ENCODE measurements at places on chromosomes 2 and 18.

DNA sequence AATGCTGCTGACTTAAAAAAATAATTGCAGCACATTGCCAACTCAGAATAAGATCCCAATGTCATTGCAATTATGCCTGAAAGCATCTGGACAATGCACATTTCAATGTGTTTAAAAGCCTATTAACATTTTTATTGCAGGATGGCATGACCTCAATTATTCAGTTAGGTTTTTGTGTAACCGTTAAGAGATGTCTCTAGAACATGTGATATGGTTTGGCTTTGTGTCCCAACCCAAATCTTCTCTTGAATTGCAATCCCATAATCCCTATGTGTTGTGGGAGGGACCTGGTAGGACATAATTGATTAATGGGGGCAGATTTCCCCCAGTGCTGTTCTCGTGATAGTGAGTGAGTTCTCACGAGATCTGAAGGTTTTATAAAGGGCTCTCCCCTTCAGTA, 43.2 kb upstream of the ZC3H15 start:
- DNase-seq: no peak

DNA sequence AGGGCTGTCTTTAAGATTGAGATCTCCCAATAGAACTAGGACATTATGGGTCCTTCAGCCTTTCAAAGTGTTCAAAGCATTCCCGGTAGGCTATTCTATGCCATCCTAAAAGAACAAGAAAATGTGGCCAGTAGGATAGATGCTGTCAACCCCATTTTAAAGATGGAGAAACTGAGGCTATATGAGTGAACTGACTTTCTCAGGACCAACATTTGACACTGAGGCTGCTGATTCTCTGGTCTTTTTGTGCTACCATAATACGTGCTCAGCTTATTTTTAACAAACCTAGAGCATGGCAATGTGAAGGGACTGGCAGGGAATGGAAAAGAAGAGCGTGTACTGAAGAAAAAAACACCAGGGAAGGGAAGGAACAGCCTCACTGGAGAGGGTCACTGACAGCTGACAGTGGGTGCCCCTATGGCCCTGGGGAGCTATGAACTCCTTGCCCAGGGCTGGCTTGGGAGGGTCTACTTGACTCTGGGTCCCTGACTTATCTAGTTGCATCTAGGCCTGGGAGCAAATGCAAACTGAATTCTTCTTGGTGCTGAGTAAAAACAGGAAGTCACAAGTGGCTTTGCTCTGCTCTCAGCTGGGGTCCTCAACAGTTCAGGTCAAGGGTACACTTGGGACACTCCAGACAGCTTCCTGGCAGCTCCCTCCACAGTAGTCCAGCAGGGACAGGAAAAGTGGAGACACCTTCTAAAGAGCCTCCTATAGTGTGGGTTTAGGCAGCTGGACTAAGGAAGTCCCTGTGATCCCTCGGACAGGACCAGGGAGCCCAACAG, 2.3 kb downstream of the CYRIA start:
- DNase-seq: no peak

GRCh38 chr2:232456296-232457120, 555 bp downstream of the ALPI start:
- no peak for DNase-seq

DNA sequence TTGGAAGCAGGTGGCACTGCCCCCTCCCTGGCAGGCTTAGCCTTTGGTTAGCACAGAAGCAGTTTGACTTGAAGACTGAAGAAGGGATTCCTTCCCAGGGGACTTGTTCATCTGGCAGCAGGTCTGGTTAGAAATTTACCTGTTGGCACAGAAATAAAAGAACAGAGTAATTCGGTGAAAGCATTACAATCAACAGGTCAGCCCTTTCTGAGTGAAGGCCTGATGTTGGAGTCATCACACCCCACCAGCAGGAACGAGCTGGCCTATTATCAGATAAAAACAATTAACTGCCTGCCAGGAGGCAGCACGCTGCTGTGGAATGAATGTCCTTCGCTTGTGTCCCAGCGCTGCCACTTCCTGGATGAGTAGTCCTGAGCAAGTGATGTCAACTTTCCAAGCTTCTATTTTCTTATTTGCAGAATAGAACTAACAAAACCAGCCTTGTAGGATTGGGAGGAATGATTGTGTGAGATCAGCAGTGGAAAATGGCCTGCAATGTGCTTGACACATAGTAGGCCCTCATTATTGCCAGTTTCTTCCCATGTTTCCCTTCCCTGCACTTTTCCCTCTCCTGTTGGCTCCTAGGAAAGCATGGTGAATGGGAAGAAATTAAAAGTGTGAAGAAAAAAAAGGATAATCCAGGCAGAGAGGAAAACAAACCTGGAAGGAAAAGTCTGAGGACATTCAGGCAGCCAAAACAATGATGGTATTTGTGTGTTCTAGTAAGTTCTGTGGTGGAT, 29.0 kb downstream of the LGALSL start:
- DNase-seq: no peak

DNA sequence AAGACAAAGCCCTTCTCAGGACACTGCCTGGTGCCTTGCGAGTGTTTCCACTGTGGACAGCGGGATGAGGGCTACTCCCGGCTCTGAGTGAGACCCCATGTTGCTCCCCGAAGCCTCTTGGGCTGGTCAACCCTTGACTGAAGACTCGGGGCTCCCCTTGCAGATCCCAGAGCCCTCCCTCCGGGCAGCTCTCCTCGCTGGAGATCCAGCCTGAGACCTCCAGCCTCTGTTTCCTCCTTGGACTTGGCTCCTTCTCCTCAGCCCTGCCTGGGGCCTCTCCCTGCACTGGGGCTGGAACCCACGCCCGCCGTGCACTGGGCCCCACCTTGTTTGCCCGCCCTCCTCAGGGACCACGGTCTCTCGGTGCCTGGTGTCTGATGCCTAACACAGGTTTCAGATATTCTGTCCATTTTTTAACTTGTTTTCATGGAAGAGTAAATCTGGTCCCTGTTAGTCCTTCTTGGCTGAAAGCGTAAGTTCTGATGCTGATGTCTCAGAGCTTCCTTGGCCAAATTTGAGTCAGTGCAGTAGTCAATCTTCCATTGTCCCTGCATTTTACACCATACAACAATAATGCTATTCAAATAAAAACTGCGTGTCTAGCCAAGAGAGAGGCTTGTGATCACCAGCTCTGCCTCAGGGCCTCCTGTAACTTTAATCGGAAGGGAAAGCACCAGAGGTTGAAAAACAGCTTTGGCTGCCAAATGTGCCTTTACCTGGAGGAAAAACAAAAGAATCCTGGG, 139.3 kb upstream of the CTDP1 start:
- no peak for DNase-seq

GRCh38 chr18:33699372-33699771, 121.4 kb downstream of the ASXL3 start:
- DNase-seq: no peak

- no peak for DNase-seq
These were observed 282.7 kb downstream of the EPHA4 start for GRCh38 chr2:221289389-221289788.

GRCh38 chr2:99066075-99066958, 75.2 kb upstream of the C2orf15 start:
- DNase-seq: no peak

- DNase-seq: no peak
These were observed 202.4 kb downstream of the FHOD3 start for GRCh38 chr18:36499938-36500337.

- DNase-seq: no peak
These were observed 65.8 kb upstream of the SLC9A2 start for GRCh38 chr2:102553601-102554000.

DNA sequence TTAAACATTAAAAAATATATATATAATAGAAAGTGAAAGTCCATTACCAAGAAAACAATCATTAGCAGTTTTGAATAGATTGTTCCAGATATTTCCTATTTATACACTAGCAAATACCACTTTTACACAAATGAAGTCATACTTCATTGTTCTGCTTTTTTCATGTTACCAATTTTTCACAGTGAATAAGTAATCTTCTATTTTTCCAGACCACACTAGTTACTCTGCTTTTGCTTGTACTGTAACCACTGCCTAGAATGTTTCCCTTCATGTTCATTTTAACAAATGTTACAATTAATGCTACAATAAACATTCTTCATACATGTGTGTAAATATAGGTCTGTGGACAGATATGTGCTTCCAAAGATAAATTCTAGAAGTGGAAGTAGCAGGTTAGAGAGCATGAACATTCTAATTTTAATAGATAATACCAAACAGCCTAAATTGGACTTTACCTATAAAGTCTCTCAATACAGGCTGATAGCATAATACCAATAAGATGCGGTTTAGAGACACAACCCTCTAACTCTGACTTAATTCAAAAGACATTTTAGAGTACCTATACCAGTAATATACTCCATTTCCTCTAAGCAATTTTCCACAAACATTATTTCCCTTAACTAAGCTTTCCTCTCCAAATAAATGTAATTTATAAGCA, 17.0 kb downstream of the ITSN2 start:
- no peak for DNase-seq

- DNase-seq: no peak
These were observed 141.6 kb downstream of the SRBD1 start for GRCh38 chr2:45469314-45470099.

DNA sequence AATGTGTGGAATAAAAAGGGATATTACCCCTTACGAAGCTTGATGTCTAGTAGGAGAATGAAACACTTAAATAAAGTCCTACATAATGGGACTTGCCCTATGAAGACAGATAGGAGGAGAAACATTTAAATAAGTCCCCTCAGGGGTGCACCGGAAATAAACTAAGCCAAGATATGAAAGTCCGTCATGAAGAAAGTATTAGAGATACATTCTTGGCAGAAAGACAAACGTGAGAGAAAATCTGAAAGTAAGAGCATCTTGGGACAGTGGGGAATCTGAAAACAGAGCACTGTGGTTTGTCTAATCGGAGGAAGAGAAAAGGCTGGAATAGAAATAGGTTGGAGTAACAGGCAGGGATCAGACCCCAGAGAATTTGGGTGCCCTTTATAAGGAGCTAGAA, 516.9 kb upstream of the DSEL start:
- DNase-seq: no peak

DNA sequence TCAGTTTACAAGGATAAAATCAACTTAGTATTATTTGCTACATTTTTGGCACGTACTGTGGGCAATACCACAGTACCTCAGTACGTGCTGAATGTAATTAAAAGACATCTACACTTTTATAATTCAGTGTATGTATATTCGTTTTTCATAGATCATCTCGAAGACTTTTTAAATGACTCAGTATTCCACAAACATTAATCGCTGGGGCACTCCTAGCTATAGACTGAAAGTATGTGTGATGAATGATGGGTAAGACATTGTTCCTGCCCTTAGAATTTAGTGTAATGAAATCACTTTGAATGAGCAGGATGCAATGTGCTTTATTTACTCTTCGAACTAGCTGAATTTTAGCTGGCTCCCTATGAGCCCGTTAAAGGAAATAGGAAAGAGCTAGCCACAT, 245.6 kb upstream of the RASGRP3 start:
- no peak for DNase-seq

DNA sequence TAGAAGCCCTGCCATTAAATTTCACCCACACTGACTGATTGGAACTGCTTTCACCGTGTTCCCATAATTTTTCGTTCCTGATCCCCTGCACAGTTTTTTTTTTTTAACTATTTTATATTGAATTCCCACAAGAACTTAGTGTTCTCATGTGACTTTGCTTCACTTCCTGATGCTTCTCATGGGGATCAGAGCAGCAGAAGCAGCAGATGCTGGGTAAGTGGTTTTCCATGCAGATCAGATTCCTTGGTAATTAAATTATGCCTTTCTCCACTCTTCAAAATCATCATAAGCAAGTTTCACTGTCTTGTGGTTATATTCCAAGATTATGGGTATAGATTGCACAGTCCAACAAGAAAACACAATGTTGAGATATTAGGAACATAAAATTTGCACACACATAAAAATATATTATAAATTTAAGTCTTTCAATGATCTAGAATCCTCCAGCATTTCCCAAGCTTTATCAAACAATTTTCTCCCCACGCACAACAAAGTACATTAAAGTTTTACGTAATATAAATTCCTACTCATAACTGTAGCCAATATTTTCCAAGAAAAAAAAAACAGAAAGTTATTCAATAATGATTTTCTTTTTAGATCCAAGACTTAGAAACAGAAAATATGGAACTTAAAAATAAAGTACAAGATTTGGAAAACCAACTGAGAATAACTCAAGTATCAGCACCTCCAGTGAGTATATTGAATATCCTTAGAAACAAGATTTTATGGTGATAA, 277.9 kb downstream of the GULP1 start:
- no peak for DNase-seq

DNA sequence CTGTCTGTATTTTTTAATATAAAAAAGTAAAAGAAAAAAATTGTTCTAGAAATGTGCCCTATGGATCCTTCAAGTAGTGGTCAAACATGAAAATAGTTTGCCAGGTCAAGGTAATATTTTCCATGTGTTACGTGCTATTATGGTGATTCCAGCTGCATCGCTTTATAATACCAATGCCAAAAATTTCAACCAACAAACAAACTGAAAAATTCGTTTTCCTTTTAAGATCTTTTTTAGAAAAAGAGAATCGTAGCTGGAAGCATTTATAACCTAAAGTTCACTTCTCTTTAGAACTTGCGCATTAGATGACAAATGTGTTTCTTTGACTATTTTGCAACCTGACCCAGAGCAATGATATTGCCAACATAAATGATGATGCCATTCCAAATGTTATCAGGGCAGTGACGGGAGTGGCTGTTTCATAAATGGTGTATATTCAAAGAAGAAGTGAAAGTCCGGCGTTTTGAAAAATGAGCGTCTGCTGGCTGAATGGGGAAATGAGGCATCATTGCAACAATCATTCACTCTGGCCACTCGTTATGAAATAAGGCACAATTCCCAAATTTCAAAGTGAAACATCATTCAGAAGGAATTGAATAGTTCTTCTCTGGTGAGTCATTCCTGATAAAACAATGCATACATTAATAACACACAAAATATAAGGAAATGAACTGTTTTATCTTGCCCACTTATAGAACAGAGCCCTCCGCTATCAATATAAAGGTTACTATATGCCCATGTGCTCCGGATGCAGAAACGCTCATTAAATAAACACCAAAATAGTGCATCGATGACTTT, 297.4 kb downstream of the TGIF1 start:
- no peak for DNase-seq

DNA sequence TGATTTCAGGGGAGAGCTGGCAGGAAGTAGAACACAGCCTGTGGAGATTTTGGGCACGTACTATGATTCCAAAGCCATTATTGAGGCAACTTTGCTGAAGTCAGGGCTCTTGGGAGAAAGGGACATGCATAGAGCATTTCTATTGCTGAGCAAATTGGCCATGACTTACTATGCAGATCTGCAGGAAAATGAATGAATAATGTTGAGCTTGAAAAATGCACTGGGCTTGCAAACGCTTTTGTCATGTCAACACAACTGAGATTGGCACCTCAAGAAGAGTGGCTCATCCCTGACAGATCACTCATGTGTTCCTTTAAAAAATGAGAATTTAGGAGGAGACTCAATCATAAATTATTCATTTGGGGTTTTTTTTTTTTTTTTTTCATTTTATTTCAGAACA, 230.5 kb downstream of the MBD2 start:
- no peak for DNase-seq

- no peak for DNase-seq
These were observed 210.7 kb upstream of the COPS8 start for GRCh38 chr2:236874866-236875481.
